Stimulated activated CD8-positive, alpha-beta memory T cell treated with anti-CD3 and anti-CD28 coated beads, Interleukin-7, amount 100 ng/mL, for 4 hours (primary cell): ENCODE measurements at places on chromosomes 5 and 9.

GRCh38 chr9:1879501-1879900 lies 135.6 kb upstream of the SMARCA2 start:
- no peak for DNase-seq

- DNase-seq, result no peak
Measured at GRCh38 chr5:123928401-123928800, 416.4 kb downstream of the CSNK1G3 start.

DNA sequence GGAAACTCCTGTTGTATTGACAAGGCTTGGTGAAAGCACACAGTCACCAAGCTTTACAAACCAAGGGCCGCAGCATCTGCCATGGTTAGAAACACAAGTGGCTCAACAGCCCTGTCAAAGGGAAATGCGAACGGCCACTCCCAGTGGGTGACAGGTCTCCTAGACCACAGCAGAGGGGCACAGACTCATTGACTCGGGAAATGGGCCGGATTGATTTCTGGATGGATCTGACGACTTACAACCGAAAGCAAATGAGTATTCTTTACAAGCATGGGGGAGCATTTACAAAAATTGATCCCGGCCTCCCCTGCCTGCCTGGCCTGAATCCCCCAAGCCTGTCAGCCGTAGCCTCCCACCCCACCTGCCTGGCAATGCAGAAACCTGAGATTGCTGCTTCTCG lies 48.2 kb downstream of the ADAMTS2 start:
- DNase-seq, result no peak

DNA sequence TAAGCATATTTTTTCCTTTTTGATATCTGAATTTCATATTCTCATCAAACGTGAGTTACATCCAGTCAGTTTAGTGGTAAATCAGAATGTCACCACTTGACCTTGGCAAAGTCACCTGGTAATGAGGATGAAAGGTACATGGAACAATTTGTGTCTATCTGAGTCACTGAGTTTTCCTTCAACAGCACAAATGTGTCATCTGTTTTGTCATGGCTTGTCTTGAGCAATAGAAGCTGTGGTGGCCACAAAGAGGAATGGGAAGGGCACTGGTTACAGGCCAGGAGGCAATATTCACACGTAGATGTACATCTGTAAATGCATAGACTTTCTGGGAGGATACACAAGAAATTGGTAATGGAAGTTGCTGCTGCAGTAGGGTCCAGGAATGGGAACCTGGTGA lies 8.4 kb upstream of the ZNF474 start:
- no peak for DNase-seq

GRCh38 chr5:28398185-28398584 lies 1359.8 kb upstream of the CDH9 start:
- DNase-seq, result no peak

GRCh38 chr9:82091100-82091499 lies 102.5 kb downstream of the SPATA31D1 start:
- DNase-seq, result no peak

GRCh38 chr9:14051419-14051818 lies 262.5 kb downstream of the NFIB start:
- no peak for DNase-seq

DNA sequence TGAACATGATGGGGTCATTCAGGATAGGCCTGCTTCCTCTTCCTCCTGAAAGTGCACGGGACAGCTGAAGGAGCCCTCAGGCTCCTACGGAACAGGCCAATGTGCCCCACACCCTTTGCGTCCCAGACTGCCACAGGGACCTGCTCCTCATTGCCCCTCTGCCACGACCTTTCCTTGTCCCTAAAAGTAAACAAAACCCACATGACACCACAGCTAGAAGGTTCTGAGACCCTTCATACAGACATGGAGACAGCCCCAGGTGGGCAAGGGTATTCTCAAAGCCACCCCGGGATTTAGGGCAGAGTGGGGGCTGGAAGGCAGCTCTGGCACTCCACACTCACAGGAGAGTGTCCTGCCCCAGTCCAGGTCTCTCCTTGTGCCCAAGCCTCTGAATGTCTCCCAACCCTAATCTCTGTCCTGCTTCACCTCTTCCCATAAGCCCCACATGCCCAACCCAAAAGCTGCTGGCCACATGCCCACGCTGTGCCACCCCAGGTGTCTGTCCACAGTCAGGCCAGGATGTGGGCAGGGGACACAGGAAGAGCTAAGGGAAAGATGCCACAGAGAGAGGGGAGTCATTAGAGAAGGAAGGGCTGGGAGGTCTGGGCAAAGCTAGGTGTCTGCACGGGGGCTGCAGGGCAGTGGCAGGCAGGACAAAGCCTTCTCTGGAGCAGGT lies 800 bp downstream of the AMBP start:
- DNase-seq, result no peak

DNA sequence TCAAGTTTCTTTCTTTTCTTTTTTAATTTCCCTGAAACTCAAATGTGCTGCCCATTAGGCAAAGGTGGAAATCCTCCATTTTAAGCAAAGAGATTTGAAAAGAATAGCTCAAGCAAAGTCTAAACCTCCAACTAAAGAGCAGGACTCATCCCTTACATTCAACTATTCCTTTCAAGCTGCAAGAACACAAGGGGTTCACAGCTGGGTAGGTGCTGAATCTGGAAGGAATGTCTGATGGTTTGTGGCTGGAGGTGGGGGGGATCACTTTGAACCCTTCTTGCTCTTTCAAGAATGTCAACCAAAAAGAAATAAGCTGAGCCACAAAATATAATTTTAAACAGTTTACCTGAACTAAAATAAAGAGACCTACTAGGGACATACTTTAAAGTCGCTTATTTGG lies 375.7 kb upstream of the CDH10 start:
- DNase-seq, result no peak

GRCh38 chr5:172456076-172456722 lies 1.9 kb upstream of the SH3PXD2B start:
- no peak for DNase-seq

GRCh38 chr5:172733974-172734346 lies 37.0 kb downstream of the DUSP1 start:
- DNase-seq, result no peak

DNA sequence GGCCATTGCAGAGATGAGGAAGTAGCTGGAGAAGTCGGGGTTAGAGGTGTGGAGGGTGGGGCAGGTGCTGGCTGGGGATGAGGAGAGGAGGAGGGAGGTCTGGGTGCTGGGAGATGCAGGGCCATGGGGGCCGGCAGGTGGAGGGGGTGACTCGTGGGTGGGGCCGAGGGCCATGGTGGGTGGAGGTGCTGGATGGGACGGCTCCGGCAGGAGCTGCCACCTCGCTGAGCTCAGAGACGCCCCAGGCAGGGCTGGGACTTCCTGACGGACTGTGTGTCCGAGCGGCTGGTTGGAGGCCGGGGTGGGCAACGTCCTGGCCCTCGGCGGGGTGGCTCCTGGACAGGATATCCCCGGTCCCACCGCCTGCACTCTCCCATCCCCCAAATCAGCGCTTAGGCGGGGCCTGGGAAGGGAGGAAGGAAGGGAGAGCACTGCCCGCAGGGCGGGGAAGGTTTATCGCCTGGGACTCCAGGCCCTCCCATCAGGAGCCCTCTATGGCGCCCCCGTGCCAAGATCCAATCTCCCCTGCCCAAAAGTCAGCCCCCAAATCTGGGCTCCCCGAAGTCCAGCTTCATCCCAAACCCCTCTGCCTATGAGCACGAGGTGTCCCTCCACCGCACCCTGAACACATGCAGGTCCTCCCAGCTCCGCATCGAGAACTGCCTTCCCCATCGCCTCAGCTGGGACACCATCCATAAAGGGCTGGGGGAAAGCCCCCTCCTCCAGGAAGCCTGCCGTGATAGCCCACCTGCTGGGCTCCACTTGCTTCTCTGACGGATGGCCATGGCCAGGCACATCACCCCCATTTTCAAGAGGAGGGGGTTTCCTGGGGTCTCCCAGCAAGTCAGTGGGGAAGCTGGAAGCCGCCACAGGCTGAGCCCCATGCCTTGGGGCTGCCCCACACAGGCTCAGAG lies 58.3 kb upstream of the NOTCH1 start:
- DNase-seq, result no peak

- DNase-seq, result no peak
Measured at GRCh38 chr5:2181149-2181548, 298.4 kb upstream of the IRX4 start.

DNA sequence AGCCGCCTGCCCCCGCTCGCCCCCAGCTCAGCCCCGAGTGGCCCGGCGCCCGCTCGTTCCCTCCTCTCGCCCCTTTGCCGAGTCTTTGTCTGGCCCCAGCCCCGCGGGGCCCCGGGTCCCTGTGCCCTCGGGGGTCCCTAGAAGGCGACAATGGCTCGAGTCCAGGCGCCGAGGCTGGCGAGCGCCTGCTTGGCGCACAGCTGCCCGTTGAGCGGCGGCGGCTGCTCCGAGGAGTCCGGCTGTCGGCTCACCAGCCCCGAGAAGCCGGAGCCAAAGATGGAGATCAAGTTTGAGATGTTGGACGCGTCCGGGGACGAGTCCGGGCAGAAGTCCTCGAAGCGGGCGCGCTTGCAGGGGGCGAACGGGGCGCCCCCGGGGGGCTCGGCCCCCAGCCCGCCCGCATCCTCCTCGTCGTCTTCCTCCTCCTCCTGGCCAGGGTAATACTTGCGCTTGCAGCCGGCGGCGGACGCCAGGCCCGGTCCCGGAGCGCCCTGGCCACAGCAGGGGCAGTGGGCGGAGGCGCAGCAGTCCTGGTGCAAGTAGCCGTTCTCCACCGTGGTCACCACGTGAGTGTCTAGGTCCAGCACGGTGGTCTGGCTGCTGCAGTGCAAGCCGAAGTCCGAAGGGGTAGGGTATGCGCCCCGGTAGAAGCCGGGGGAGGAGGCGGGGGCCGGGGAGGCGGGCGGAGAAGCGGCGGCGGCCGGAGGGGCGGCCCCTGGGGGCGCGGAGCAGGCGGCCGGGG lies 1.2 kb downstream of the IER5L start:
- DNase-seq, result no peak

DNA sequence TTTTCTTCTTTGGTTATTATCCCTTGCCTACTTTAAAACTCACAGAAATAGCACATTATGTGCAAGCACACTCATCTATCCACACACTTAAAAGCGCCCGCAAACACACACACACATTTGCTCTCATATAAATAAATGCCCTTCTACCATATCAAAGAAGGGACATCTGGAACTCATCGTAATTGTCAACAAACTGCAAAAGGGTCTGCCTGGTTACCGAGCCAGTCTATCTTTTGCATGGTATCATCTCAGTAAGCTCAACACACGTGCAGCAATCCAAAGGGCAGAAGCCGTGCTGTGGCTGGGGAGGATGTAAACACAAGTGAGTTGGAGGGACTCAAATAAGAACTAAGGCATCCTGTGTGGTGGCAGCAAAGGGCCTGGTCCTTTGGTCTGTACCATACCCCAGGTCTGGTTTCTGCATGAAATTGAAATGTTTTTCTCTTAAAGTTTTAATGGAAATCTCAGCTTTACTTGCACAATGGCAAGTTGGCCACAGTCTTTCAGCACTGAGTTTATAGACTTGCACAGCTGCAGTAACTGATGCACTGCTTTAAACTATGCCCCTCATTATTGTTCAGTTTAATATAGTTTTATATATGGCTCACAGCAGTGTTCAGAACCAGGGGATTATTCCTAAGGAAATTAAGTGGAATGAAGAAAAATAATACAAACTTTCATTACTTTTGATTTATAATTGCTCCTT lies 331.0 kb downstream of the ADAMTS6 start:
- no peak for DNase-seq
